Testis (tissue), 5 donors: ENCODE measurements at places on chromosomes 4 and X. TPM values are rescaled to one million over a fixed set of nuclear protein-coding genes. Genes with fewer than 3 reads are reported as not detected.
A peak's percentile ranks its signal among the peaks of the same experiment; 100 is the strongest.

The GYPE gene
- total RNA-seq, result not detected

- H3K36me3 ChIP-seq, result no peaks in the 10 kb centered on the region
- no peak overlapping the region for H3K4me3 ChIP-seq
- no peaks in the 10 kb centered on the region for H3K27me3 ChIP-seq
Observed at GRCh38 chrX:136204571-136204970, 46.6 kb downstream of the MAP7D3 start.

DNA sequence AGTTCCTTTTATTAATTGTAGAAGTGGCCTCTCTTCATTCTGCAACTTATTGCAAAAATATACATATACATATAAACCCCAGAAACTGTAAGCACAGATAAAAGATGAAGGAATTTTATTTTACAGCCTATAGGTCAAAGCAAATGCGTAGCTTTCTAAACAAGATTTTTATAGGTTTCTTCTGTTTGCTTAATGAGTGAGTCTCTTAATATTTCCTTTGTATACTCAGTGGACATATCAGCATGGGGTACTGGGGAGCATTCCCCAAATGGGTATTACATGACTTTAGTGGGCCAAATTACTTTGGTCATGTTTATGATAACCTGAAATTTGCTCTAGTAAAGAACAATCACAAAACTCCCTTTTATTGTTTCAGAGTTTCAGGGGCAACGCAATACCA, 1698.6 kb upstream of the IGFBP7 start:
- H3K36me3 ChIP-seq, result no peaks in the 10 kb centered on the region
- no peak for DNase-seq
- no peak overlapping the region for H3K27ac ChIP-seq

DNA sequence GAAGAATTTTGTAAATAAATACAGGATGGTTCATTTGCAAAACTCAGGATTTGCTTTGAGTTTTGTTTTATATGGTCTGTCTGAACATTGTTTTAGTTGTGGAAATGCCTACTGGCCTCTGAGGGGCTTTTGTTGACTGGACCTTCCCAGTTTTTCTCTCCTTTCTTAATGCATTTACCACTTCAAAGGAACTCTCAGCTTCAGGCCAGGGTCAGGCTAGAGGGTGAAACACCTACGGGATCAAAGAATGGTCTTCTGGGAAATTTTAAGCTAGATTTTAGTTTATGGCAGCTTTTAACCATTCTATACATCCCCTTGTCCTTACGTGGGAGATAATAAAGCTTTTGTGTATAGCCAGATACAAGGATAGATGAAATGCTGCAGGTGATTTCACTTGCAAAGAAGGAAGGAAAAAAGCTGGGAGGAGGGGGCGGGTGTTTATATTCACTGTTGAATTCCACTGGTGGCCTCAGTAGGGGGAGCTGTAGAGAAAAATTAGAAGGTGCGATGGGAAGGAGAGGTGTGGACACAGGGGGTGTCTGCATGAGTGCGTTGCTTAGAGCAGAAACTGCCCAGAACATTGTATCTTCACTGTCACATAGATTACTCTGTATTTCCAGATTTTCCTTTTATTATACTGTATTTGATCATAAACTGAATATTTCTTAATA, 151.8 kb downstream of the TSPAN5 start:
- H3K4me1 ChIP-seq, result peaks cover 15% of the 10 kb centered on the region
- no peaks in the 10 kb centered on the region for H3K27me3 ChIP-seq
- no peaks in the 10 kb centered on the region for H3K36me3 ChIP-seq

DNA sequence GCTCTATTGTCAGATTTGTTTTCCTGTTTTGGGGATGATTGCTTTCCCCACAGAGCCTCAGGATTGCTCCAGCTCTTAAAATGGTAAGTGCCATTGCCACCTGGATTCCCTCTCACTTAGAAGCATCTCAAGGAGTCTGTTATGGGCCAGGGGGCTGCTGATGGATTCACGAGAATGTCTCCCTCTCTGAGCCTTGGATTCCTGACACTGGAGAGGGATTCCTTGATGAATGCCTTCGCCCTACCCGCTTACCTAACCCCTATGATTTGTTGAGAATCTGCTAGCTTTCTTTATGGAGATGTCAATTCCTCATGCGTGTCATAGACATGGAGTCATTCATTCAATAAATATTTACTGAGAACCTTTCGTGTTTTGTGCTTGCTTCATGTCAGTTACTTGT, 36.9 kb upstream of the TENM3 start:
- no peaks in the 10 kb centered on the region for H3K27me3 ChIP-seq
- no peak overlapping the region for H3K4me3 ChIP-seq
- H3K27ac ChIP-seq, result no peak overlapping the region
- DNase-seq, result no peak
- peaks cover 4% of the 10 kb centered on the region for H3K4me1 ChIP-seq

DNA sequence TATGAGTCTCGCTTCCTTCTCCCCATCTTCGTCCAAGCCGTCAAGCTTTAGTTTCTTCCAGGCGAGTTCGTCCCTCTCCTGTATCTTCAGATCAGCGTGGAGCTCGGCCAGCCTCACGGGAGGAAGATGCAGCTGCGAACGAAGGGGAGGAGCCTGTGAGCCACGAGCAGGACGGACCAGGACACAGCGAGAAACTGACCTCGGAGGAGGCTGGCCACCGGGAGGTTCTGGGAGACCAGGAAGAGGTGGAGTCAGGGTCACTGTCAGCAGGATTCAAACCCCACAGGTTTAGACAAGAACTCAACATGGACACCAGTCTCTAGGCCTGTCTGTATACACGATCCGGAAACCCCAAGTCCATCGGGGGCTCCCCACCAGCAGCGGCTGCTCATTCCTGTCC, 7.3 kb downstream of the LRPAP1 start:
- no peaks in the 10 kb centered on the region for H3K4me1 ChIP-seq
- H3K4me3 ChIP-seq, result no peak overlapping the region
- H3K36me3 ChIP-seq, result no peaks in the 10 kb centered on the region
- peak; percentile 33 for DNase-seq

The VCX2 gene
- total RNA-seq, result 57.7 TPM

The FHDC1 gene
- 4.2 TPM for total RNA-seq

DNA sequence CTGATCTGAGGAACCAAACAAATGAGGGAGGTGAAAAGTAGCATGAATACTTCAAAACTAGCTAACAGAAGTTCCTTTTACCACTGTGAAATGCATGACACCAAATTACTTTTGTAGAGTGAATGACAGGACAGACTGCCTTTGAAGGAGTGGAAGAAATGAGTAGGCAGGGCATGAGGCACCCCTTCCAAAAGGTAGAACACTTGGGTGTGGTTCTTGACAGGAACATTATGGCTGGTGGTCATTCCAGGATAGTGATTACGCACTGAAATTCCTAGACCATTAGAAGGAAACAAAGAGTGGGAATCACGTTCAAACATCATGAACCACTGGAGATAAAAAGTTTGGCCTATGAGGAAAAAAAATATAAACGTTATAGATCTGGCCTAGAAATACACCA, 4.9 kb downstream of the HUWE1 start:
- no peaks in the 10 kb centered on the region for H3K27me3 ChIP-seq
- no peaks in the 10 kb centered on the region for H3K4me1 ChIP-seq
- no peak overlapping the region for H3K4me3 ChIP-seq
- H3K27ac ChIP-seq, result no peak overlapping the region

- H3K36me3 ChIP-seq, result no peaks in the 10 kb centered on the region
- no peak for DNase-seq
- H3K27ac ChIP-seq, result no peak overlapping the region
- no peak overlapping the region for H3K4me3 ChIP-seq
- peaks cover 6% of the 10 kb centered on the region for H3K4me1 ChIP-seq
Observed at GRCh38 chr4:138677748-138678147, 337.8 kb upstream of the NOCT start.

The ANOS1 gene
- total RNA-seq, result 37.2 TPM

- no peaks in the 10 kb centered on the region for H3K4me1 ChIP-seq
- H3K27ac ChIP-seq, result no peak overlapping the region
- no peak overlapping the region for H3K4me3 ChIP-seq
Observed at GRCh38 chrX:68807818-68808217, 21.0 kb upstream of the EFNB1 start.

The PDLIM5 gene
- 86.8 TPM for total RNA-seq

The EDA gene
- 4.3 TPM for total RNA-seq

The WDR13 gene
- 109 TPM for total RNA-seq

The CT45A10 gene
- total RNA-seq, result 27.9 TPM

The GAB1 gene
- 64.5 TPM for total RNA-seq

DNA sequence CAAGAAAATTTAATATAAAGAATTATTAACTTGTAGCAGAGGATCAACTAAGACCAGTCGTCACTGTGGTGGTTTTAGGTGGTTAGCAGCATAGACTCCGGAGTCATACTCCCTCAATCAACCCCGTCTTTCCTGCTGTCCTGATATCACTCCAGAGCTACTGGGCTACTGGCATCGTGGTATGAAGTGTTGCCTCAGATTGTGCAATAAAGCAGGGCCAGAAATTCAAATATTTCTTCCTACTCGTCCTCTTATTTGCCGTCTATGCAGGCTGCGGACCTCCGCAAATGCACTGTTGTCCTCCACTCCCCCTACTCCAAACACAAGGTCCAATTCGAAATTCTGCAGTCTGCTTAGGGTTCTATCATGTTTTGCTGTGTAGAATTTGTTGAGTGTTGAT, 1.2 kb upstream of the MAGEA10 start:
- H3K36me3 ChIP-seq, result no peaks in the 10 kb centered on the region
- H3K4me1 ChIP-seq, result no peaks in the 10 kb centered on the region
- no peak for DNase-seq
- no peaks in the 10 kb centered on the region for H3K27me3 ChIP-seq

DNA sequence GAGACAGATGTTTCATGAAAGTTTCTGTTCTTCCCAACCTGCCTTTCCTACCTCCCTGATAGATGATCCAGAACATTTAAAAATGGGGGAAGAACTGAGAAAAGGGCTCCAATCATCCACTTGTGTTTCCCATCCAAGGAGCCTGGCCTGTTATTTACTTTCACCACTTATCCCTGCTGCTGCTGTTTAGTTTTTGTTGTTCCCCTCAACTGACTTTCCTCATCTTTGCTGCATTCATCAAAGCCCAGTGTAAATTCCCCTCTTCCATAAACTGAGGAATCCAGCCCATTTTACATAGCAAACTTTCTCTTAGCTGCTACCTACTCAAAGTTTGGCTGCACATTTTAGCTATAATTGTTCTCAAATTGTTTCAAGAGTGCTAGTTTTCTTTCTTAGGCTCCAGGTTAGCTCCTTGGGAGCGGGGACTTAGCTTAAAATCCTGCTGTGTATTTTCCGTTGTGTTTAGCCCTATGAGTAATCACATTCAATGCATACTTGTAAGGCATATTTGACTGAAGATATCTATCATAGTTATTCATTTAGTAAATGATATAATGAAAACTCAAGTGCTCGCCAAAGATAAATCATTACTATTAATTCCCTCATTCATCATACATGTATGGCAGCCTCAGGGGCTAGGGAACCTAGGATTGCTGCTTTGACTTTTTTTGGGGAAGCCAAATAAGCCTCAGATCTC, 1.4 kb upstream of the PTPN13 start:
- H3K36me3 ChIP-seq, result no peaks in the 10 kb centered on the region
- no peak overlapping the region for H3K4me3 ChIP-seq
- no peak overlapping the region for H3K27ac ChIP-seq
- no peaks in the 10 kb centered on the region for H3K27me3 ChIP-seq

The GYG2 gene
- 2.2 TPM for total RNA-seq
